Activated T-helper 9 cell treated with anti-CD3 and anti-CD28 coated beads, Interleukin-2, amount 50 U/mL, for 16 hours (primary cell): ENCODE measurements at places on chromosomes 5 and 9.

GRCh38 chr5:143220748-143221251, 182.7 kb downstream of the NR3C1 start:
- DNase-seq: no peak

- no peak for DNase-seq
These were observed 18.0 kb downstream of the MTRR start for GRCh38 chr5:7886849-7887475.

GRCh38 chr5:138664276-138664943, 88.8 kb upstream of the CTNNA1 start:
- DNase-seq: no peak

- no peak for DNase-seq
These were observed 565.0 kb downstream of the CETN3 start for GRCh38 chr5:89844548-89844947.

DNA sequence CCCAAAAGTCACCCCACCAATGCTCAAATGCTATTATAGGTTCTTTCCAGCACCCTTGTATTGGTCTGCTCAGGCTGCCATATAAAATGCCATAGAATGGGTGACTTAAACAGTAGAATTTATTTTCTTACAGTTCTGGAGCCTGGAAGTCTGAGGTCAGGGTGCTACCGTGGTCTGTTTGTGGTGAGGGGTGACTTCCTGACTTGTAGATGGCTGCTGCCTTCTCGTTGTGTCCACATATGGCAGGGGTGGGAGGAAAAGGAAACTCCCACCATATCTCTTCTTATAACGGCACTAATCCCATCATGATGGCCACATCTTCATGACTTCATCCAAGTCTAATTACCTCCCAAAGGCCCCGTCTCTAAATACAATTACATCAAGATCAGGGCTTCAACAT, 257.8 kb upstream of the TARS1 start:
- DNase-seq: no peak

GRCh38 chr9:86485359-86485758, 131.1 kb upstream of the TUT7 start:
- no peak for DNase-seq

DNA sequence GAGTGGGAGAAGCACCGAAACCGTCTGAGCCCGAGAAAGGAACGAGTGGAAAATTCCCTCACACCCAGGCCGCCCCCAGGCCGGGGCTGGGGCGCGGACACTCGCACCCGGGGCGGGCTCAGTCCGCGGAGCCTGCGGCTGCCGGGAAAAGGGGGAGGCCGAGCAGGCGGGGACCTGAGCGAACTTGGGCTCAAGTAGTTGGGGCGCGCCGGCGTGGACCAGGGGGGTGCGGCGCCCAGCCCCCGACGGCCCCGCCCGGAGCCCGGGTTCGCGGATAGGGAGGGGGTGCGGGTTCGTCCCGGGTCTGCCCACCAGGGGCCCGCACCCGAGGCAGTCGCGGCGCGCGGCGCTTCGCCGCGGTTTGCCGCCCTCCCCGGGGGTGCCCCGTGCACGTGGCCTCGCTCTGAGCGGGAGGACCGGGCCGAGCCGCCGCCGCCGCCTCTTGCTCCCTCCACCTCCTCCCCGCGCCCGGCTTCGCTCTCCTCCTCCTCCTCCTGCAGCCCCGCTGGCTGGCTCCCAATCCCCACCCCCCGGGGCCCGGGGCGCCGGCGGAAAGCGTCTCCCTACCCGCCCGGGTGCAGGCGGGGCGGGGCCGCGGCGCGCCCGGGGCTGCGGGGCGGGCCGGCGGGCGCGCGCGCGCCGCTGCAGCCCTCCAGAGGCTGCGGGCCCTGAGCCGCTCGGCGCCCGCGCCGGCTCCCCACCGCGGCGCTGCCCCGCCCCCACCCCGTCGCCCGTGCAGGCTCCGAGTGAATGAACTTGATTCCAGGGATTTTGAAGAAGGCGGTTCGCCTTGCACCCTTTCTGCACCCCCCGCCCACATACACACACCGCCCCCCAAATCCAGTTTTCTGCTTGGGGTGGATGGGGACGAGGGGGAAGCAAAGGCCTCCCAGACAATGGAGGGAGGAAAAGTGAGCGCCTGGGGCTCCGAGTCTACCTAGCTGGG, 1.3 kb upstream of the NFIB start:
- no peak for DNase-seq

GRCh38 chr5:150394131-150394530, 18.6 kb downstream of the CD74 start:
- no peak for DNase-seq

DNA sequence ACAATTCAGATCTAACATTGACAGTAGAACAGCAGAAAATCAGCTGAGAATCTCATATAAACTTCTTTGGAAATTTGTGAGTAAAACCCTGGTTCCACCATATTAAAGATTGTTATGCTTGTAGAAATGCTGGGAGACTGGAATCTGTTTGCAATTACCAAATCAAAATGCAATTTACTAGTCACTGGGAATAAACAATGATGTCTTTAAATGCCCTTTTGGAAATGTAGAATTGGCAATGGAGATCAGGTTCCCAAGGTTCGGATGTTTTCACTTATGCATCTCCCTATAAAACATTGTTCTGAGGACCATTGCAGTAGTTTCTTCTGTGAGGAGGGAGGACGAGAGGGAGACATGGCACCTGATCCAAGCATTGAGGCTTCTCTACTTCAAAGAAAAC, 384.4 kb downstream of the TMEM167A start:
- no peak for DNase-seq
